Right cardiac atrium (tissue), 5 donors: ENCODE measurements at places on chromosomes 5 and 9. TPM values are rescaled to one million over a fixed set of nuclear protein-coding genes. Genes with fewer than 3 reads are reported as not detected.

MARCHF11 gene
- total RNA-seq, result 1.3 TPM

- DNase-seq, result no peak
These were observed 10.6 kb upstream of the PARP8 start for GRCh38 chr5:50655810-50656205.

DNA sequence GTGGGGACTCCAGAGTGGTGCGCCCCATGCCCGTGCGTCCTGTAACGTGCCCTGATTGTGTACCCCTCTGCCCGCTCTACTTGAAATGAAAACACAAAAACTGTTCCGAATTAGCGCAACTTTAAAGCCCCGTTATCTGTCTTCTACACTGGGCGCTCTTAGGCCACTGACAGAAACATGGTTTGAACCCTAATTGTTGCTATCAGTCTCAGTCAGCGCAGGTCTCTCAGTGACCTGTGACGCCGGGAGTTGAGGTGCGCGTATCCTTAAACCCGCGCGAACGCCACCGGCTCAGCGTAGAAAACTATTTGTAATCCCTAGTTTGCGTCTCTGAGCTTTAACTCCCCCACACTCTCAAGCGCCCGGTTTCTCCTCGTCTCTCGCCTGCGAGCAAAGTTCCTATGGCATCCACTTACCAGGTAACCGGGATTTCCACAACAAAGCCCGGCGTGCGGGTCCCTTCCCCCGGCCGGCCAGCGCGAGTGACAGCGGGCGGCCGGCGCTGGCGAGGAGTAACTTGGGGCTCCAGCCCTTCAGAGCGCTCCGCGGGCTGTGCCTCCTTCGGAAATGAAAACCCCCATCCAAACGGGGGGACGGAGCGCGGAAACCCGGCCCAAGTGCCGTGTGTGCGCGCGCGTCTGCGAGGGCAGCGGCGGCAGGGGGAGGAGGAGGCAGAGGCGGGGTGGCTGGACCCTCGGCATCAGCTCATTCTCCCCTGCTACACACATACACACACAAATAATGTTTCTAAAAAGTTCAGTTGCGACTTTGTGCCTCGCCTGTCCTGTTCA lies 668 bp downstream of the GLIS3 start:
- DNase-seq, result peak; percentile 73

DNA sequence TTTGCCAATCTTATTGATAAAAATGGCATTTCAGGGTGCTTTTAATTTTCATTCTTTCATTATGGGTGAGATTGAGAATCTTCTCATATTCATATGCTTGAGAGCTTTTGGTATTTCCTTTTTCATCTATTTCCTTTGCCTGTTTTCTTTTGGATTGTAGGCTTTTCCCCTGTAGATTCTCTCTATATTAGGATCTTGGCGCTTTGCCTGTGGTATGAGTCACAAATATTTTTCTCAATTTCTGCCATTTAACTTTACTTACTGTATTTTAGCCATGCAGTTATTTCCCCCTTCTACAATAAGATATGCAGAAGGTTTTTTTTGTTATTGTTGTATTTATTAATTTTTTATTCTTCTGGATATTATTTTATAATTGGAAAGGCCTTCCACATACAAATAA lies 21.5 kb upstream of the KLF9 start:
- DNase-seq, result no peak

DNA sequence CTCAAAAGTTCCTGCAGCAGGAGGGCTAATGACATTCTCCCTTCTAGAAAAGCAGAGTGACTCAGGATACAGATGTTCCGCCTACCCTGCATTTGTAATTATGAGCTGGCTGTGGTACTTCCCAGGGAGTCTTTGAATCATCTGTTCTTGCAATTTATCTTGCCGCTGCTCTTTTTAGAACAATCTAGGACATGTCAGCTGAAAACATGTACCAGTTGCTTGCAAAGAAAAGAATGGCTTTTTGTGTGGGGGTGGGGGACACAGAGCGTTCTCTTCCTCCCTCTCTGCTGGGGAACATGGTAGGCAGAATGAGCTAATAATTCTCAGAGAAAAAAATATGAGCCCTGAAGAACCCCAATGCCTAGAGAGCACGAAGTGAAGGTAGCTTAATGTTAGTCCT lies 51.7 kb upstream of the TUT7 start:
- no peak for DNase-seq

LCN9 gene
- total RNA-seq, result not detected

CDH9 gene
- not detected for total RNA-seq

DNA sequence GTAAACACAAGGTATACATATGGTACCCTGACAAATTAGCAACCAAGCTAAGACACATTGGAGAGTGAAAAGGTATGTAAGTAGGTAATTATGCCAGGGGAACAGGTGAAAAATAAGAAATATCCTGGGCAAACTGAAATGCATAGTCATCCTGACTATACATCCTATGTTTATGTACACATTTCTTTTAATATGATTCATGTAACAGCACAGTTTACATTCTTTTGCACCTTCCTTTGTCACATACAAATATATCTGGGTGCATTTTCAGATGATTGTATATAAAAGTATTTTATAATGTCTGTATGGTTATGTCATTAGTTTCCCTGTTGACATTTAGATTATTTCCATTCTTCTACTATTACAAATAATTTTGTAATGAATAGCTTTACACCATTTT lies 1146.9 kb downstream of the EFNA5 start:
- DNase-seq, result no peak

DNA sequence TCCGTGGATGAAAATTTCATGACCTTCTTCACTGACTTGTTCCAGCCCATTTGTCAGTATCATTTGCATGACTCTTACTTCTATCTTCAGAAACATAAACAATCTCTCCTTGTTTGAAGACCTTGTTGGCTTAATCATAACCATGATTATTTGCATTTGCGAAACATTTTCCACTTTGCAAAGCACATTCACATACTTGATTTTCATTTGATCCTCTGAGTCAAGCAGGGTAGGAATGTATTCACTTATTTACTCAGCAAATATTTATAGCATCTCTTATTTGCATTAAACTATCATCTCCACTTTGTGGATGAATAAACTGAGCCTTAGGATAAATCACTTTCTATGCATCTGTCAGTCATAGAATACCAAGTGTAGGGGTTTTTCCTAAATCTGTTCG lies 343.0 kb upstream of the SGCD start:
- DNase-seq, result no peak

- no peak for DNase-seq
These were observed 21.7 kb downstream of the FER start for GRCh38 chr5:108769352-108769751.

ALDH1A1 gene
- total RNA-seq, result 40.8 TPM

DNA sequence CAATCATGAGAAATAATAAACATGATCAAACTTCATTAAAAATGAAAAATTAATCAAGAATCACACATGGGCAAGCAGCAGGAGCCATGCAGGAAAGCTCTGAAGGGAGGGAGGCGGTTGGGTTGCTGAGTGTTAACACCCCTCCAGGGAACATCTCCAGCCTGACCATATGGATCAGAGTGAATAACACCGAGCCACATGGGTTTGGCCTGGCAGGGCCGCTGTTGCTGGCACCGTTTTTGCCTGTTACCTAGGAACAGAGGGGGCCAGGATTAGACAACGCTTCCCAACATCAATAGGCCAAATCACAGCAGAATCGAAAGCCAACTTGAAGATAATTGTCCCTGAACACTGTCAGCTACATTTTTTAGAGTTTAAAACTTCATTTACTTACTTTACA lies 160.2 kb downstream of the DENND1A start:
- peak; percentile 55 for DNase-seq

DNA sequence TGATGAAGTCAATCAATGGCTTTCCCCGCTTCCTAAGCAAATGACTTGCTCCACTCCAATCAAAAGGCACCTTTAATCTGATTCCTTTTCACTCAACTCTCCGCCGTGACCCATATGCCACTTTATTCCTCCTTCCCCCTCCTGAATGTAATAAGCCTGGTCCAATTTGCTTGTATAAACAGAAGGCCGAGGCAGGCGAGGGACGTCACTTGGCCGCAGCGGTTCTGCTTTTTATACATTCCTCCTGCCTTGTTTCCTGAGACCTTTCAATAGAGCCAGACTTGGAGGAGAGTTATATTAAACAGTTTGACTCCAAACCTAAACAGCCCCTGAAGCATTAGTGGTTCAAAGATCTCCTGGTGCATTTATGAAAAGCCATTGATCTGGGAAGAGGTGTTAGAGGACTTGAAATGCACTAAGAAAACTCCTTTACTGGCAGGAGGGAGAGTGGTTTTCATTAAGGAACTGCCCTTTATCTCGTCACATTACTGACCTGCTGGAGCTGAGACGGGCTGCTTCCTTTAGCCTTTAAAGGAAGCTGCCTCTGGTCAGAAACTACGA lies 273.4 kb downstream of the SLIT3 start:
- DNase-seq, result no peak

DNA sequence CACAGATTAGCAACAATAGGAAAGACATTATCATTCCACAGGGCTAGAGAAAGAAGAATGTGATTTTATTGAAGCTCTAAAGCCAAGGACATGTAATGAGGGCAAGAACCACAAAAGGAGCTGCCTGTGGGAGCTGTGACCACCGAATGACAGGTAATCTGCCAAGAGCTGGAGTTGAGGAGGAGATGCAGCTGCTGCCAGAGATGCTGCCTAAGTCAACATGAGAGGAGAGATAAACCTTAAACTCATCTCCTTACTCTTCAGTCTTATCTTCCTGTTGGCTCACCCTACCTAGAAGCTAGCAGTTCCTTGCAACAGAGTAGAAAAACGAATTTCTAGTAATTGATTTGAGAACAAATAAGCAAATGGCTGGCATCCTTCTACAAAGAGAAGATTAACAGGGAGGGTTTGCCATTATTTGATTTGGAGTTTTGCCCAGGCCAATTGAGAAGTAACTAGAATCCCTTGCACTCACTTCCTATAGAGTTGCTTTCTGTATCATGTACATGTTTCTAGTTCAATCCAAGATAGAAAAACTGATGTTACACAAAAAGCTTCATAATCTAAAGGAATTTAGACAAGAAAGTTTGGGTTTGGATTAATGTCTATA lies 539.2 kb downstream of the TLE1 start:
- no peak for DNase-seq

GRCh38 chr5:64784451-64785025 lies 15.8 kb downstream of the CWC27 start:
- peak; percentile 45 for DNase-seq

DNA sequence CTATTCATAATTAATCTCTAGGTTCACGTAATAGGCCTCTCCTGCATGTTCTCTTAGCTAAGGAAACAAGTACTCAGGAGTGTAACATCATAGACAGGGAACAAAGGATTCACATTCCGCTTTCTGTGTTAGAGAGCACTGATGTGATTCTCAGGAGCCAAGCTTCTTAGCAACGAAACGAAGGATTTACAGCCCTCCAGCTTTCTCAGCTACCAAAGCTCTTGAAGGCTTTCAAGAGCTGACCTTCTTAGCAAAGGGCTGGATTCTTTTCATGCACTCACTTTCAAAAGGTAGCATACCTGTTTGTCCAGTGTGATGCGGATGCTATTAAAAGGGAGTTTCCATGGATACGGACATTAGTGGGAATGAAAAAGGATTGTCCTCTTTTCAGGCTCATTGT lies 107.4 kb downstream of the TUSC1 start:
- DNase-seq, result no peak

GRCh38 chr5:141465351-141465750 lies 10.4 kb upstream of the PCDHGC3 start:
- DNase-seq, result no peak

NEUROG1 gene
- total RNA-seq, result not detected

OSMR gene
- 19.4 TPM for total RNA-seq

DNA sequence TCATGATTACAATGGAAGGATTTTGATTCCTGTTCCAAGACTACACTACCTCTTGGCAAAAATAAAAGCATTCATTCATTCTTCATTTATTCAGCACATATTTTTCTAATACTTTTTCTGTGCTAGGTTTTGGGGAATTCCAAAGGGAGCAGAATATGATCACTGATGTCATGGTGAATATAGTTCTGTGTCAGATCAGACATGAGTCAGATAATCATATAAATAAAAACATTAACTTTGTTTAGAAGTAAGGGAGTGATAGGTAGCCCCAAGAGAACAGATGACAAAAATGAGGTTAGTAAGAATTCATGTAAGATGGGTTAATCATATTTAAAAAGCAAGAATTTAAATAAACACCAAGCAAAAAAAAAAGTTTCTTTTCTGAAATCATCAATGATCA lies 94.1 kb upstream of the RANBP6 start:
- DNase-seq, result no peak

GRCh38 chr5:36724467-36725332 lies 118.3 kb downstream of the SLC1A3 start:
- peak; percentile 75 for DNase-seq

DNA sequence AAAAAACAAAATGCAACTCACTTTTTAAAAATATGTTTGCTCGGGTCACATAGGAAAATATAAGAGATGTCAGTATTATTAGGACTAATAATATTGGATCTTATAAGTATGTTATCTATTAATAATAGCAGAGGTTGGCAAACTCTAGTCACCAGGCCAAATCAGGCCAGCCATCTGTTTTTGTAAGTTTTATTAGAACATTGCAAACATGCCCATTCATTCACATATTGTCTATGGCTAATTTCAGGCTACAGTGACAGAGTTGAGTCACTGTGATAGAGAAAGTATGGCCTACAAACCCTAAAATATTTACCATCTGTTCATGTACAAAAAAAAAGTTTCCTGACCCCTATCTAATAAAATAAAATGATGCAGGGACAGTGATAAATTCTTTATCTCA lies 97.7 kb upstream of the CDH6 start:
- no peak for DNase-seq

TRIM23 gene
- 18.5 TPM for total RNA-seq

FOXE1 gene
- not detected for total RNA-seq

DNA sequence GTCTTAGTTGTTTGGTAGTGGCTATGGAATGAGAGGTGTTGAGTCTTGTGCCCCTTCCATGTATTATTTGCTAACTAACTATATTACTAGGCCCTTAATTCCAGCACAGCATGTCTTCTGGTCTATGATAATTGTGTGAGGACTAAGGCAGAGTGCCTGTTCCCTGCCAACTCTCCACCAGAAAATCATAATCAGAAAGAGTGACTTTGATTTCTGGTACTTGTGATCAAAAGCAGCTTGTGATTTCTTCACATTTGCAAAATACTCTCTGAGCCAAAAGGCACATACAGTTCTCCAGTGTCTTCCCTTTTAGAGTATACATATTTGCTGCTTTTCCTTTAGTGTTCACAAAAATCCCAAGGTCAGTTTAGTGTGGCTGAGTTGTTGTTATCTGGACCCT lies 229.9 kb downstream of the GNA14 start:
- no peak for DNase-seq

GRCh38 chr5:133370904-133371303 lies 241.4 kb downstream of the FSTL4 start:
- DNase-seq, result no peak

MCIDAS gene
- not detected for total RNA-seq

- DNase-seq, result no peak
These were observed 452.0 kb downstream of the ENC1 start for GRCh38 chr5:74188351-74189105.

- no peak for DNase-seq
These were observed 157.7 kb upstream of the SLC24A2 start for GRCh38 chr9:19946441-19947109.

- no peak for DNase-seq
These were observed 14.6 kb downstream of the ANKS6 start for GRCh38 chr9:98781588-98782383.
